Common myeloid progenitor, CD34-positive (primary cell): ENCODE measurements at places on chromosomes 16 and 17.

GRCh38 chr16:67148656-67149275 is 2.0 kb downstream of the B3GNT9 start:
- DNase-seq: no peak

GRCh38 chr16:78993346-78993745 is 607.2 kb downstream of the MAF start:
- DNase-seq: no peak

DNA sequence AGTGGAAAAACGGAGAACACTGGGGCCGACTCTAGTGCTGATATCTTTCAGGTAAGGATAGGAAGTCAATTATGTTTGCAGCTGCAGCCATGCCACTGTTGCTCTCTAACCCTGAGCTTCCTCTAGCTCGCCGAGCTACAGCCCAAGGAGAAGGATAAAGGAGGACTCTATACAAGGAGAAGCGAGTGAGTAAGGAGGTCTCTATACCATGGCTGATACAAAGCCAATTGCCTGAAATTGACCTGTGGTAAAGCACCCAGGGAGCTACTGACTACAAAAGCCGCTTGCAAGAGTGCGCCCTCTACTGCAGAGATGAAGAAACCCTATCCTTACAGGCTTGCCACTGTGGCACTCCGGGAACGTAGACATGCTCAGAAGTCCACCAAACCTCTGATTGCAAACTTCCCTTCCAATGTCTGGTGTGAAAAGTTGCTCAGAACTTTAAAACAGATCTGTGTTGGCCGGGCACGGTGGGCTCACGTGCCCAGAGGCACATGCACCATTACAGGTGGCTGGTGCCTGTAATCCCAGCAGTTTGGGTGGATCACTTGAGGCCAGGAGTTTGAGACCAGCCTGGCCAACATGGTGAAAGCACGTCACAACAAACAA is 10.8 kb upstream of the SLC46A1 start:
- DNase-seq: peak; percentile 67

- no peak for DNase-seq
Measured at GRCh38 chr17:66715076-66715675, 119.7 kb upstream of the CACNG5 start.

DNA sequence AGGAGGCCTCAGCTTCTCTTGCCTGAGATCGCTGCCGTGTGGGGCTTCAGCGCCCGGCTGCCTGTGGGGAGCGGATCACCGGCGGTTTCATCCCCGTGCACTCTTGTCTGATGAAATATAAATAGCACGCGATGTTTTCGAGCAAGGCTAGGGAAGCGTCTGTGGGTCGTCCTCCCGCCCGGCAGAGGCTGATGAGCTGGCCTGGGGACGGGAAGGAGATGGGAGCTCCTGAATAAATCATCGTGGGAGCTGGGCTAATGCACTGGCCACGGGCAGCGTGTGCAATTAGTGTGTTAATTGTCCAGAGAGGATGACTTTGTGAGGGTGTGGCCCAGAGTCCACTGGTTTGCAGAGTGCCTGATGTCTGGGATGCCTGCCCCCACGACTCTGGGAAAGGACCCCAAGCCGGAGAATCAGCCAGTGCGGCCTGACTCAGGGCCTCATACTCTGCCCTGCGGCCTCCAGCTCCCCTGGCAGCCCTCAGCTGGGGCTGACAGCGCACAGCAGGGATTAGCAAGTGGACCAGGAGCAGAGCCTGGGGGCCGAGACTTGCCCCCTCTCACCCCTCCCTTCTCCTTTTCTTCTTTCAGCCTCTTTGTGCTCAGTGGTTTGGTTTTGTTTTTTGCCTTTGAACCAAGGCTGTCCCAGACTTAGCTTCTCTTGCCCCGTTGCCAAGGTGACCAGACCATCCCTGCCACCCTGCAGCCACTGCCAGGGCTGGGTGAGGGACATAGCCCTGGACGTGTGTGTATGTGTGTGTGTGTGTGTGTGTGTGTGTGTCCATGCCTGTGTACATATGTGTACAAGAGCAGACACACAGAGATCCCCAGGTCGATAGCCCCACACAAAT is 21.4 kb downstream of the KCNJ12 start:
- DNase-seq: no peak

- DNase-seq: no peak
Measured at GRCh38 chr17:34725725-34726124, 146.3 kb downstream of the TMEM132E start.

GRCh38 chr16:72769876-72770275 is 278.1 kb downstream of the ZFHX3 start:
- no peak for DNase-seq

DNA sequence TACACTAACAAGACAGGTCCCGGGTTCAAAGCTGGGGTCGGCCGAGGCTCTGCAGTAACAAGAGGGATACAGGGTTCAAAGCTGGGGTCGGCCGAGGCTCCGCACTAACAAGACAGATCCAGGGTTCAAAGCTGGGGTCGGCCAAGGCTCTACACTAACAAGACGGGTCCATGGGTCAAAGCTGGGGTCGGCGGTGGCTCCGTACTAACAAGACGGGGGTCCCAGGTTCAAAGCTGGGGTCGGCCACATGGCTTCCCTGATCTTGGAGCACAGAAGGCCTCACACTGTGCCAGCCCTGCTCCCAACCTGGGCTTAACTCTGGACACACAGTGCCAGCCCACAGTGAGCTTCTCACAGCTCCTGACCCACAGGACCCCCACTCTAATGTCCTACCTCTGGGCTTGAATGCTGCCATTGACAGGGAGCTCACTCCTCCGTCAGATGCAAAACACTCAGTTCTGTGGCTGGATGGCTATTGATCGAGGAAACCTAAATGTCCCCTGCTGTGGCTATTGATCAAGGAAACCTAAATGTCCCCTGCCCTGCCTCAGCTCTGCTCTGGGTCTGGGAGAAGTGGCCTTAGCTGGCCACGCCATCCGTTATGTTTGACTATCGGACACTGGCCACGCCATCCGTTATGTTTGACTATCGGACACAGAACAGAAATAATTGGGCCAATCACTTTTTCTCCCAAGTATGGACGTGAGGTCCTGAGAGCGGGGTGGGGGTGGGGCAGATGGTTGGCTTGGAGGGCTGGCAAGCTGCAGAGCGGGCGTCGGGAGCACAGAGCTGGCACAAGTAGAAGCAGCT is 54.6 kb upstream of the DOC2B start:
- DNase-seq: no peak

DNA sequence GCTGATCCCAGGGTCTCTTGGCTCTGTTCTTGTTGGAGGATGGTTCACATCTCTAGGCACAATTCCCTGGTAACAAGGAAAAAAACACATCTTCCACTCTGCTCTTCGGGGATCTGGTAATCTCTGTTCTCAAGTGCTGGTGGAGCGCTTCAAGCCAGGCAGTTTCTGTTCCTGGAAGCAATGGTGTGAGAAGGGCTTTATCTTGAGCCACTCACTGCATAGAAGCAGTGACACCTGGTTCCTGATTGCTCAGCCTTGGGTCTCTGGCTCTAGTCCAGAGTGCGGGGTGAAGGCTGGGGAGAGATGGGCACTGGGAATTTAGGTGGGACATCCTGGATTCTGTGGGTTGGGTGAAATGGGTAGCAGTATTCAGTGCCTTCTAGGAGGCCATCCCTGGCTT is 14.1 kb downstream of the AKAP1 start:
- DNase-seq: no peak

- DNase-seq: no peak
Measured at GRCh38 chr17:5913032-5913531, 157.1 kb upstream of the WSCD1 start.

- DNase-seq: no peak
Measured at GRCh38 chr16:14559809-14560241, 70.2 kb downstream of the PARN start.

DNA sequence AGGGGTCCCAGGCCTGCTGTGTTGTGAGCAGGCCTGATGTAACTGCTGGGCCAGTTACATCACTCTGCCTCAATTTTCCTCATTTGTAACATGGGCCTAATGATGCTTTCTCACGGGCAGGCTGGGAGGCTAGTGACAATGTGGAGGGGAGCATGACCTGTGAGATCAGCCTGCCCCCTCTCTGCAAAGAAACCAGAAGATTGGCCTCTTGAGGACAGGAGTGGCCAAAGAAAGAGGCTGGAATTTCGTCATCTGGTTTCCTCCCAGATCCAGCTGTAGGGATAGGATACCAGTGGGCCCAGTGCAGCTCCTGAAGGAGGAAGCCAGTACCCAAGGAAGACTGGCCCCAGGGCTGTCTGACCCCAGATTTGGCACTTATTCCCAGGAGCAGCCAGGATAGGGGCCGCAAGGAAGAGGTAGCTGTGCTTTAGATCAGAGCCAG is 615 bp upstream of the SREBF1 start:
- no peak for DNase-seq
